CD4-positive, alpha-beta T cell treated with Interleukin-15 for 4 hours (primary cell): ENCODE measurements at places on chromosomes 2 and 18.

DNA sequence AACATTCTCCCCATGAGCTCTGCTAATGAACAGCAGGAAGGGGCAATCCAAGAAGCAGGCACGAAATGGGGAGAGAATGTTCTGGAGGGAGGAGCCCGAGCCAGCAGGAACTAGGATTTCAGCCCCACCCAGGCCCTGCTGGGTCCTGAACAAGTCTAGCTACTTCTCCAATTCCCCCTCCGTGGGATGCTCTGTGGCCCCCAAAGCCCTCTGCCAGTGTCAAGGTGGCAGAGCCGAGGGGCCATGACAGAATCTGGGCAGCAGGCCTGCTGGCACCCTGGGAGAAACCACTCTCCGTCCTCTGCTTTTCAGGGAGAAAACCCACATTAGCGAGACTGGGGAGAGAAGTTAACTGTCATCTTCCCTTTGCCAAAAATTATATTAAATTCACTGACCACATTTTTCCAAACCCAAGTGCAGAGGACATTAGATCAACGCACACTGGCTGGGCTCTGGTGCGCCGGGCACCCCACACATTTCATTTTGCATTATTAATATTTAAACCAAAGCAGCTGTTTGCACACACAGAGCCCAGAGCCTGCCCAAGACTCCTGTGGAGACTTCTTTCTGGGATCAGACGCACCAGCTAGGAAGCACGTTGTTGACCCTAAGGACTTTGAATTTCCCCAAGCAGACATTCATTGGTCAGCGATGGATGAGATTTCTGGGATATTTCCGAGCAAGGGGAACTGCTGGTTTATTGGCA is 80.2 kb upstream of the PKDCC start:
- DNase-seq = no peak

GRCh38 chr2:191299010-191299409 is 53.8 kb downstream of the MYO1B start:
- no peak for DNase-seq

GRCh38 chr2:114442510-114442909 is at the start of gene DPP10:
TSS of gene DPP10 (plus strand) at chr2:114442641.
- no peak for DNase-seq

GRCh38 chr2:180722551-180723239 is 257.7 kb upstream of the UBE2E3 start:
- no peak for DNase-seq

DNA sequence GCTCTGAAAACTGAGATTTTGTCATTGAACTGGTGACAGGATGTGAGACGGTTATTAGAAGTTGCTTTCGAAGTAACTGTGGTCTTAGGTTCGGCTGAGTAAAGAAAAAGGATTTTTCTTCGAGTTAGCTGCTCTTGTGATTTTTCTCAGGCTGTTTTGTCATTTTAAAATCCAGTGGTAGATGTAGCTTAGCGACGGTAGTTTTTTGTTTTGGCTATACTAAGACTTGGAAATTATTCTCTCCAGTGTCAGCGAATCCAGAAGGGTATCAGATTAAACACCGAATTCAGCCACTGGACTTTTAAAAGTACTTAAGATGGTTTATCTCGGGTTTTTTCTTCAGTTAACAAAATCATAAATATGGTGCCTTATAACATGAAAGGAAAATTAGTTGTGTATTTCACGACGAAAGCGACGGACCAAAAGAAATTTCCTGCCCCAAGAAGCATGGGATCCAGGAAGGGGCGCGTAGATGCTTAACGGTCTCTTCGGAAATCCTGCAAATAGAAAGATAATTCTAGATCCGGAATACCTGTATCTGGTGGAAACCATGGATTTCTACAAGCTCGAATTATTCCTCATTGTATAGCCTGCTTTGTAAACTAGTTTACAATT is 1.2 kb downstream of the SFT2D3 start:
- DNase-seq = no peak

GRCh38 chr2:145018502-145018901 is 498.6 kb upstream of the ZEB2 start:
- DNase-seq = no peak

GRCh38 chr2:202632682-202633290 is 2.0 kb upstream of the FAM117B start:
- DNase-seq = no peak

DNA sequence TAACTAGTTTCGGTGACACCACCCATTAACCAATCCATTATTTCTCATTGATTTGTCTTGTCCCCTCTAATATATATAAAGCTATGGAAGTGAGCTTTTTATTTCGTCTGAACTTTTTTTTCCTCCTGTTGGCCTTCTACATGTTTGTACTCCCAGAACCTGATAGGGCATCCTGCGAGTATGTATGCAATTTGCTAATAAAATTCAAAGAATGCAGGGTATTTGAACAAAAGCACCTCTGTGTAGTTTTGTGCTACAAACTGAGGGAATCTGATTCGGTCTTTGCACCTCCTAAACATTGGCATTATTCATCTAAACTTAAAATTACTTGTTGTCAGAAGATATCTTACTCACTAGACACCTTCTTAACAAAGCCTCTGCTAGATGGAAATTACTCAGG is 242.9 kb upstream of the TMEFF2 start:
- no peak for DNase-seq

DNA sequence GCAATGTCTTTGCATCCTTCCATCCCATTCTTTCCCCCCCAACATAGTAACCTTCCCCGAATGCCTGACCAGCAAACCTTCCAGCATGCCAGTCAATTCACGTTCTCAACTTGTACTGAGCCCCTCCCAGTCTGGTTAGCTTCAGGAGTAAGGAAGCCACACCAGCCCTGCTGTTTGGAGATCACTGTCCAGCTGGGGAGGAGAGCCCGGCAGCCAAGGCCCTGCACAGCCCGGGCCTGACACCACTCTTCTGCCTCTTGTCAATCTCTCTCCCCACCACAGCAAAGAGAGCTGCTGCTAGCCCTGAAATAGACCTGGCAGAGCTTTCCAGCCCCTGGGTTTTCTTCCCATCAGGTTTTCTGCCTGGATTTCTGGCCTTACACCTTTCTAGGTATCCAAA is 185.8 kb upstream of the ID2 start:
- DNase-seq = no peak

GRCh38 chr2:46643493-46643892 is 164.1 kb downstream of the TMEM247 start:
- no peak for DNase-seq

- DNase-seq = no peak
Observed at GRCh38 chr2:232488097-232488711, 570 bp upstream of the ECEL1 start.

DNA sequence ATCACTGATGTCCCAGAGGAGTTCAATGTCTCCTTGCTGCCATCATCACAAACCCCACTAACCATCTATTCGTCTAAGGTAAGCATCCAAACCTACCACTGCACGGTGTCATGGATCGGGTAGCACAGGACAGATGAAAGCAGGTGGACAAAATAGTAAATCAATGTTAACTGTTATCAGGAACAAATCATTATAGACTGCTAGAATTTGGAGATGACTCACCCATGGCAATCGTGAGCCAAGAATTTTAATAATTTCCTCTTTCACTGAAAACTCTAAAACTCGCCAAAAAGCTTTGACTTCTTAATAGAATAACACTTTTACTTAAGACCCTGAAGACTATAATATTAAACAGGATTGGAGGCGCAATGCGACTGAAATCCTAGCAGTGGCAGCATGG is 33.7 kb upstream of the BZW1 start:
- no peak for DNase-seq

- DNase-seq = no peak
Observed at GRCh38 chr2:11389551-11390398, 45.3 kb upstream of the ROCK2 start.

DNA sequence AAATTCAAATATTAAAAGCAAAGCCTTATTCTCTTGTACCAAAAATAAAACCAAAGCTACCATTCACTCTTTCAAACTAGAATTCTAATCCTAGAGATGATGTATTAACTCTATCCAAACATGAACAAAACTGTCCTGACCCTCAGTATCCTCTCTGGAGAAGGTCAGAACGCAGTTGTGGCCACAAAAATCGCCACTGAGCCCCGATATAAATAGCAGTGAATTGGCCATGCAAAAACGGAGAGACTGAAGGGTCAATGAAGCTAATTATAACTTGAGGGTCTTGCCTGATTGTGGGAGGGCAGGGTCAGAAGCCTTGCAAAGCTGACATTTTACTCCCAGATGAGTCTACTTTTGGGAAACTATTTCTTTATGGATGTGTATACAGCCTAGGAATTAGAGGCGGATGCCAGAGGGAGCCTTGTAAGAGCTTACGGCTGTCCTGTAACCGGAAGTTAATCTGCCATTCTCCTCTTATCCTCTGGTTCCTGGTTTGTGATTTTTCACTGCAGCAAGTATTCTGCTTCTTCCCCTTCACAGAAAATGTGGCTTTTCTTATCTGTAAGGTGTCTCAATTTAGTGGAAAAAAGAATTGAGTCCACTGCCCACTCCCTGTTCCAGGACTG is 28.1 kb downstream of the CAVIN2 start:
- DNase-seq = no peak

- DNase-seq = no peak
Observed at GRCh38 chr2:207825978-207826377, 56.3 kb upstream of the FZD5 start.

DNA sequence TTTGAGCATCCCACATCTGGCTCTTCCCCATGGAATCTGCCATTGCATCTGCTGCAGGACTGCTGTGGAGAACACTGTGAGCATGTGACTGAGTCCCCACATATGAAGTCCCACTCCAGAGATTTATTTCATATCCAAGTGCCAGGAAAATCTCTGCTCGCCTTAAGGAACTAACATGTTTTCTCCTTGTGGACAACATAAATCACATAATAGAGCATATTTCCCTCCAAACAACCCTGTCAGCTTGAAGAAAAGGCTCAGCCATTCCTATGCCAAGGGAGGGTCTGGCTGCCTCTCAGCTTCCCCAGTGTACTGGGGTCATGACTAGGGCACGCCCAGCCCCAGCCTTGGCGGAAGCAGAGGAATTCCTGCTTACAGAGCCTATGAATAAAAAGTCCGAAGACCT is 193.7 kb downstream of the DNER start:
- DNase-seq = no peak

- no peak for DNase-seq
Observed at GRCh38 chr2:234745347-234745746, 206.5 kb upstream of the SH3BP4 start.
